ENCODE measurements at places on chromosomes 1 and 21.

DNA sequence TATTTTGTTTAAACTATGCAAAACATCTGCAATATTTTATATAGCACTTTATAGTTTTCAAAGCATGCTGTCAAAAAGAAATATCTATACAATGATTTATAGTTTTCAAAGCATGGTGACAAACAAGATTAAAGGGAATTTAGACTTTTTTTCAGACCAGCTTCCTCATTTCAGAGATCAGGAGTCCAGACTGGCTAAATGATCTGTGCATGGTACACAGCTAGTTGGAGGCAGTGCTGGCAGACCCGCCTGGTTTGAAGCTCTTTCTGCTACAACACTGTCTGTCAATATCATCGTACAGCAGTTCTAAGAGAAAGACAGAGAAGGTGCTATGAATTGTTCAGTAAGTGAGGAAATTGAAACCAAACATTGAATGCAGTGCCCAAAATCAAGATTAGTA lies 479.0 kb downstream of the PTBP2 start:
- DNase-seq, result no peak

DNA sequence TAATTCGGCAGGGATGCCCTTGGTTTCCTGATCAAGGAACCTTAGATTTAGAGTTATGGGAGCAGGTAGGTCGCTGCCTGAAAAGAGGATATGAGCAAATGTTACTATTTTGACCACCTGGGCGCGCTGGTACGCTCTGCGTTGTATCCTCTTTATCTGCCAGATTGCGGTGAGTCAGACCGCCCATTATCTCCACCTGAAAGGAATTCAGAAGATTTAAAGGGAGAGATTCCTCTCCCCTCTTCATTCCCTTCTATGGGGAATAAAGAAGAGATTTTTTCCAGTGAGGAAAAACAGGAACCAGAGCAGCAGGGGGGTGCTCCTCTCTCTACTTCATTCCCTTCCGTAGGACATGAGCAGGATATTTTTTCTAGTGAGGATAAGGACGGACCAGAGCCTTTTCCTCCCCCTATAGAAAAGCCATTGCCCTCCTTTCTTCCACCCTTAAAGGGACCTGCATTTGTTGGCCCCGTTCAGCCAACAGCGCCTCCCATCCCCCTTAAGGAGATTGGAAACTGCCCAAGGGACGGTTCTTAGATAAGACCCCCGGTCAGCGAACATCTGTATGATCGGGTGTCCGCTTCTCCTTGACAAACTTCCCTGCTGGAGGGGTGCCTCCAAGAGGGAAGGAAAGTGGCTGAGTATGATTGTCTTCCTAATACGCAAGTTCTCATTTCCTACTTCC lies 34.1 kb downstream of the CLCA1 start:
- no peak for DNase-seq

GRCh38 chr1:164630626-164631396 lies 71.8 kb downstream of the PBX1 start:
- no peak for DNase-seq

- no peak for DNase-seq
These were observed 4.9 kb downstream of the SFT2D2 start for GRCh38 chr1:168230709-168231108.

GRCh38 chr1:215606564-215607168 lies 39.6 kb downstream of the KCTD3 start:
- DNase-seq, result no peak

- no peak for DNase-seq
These were observed 52.0 kb upstream of the TMPRSS2 start for GRCh38 chr21:41559658-41560631.

DNA sequence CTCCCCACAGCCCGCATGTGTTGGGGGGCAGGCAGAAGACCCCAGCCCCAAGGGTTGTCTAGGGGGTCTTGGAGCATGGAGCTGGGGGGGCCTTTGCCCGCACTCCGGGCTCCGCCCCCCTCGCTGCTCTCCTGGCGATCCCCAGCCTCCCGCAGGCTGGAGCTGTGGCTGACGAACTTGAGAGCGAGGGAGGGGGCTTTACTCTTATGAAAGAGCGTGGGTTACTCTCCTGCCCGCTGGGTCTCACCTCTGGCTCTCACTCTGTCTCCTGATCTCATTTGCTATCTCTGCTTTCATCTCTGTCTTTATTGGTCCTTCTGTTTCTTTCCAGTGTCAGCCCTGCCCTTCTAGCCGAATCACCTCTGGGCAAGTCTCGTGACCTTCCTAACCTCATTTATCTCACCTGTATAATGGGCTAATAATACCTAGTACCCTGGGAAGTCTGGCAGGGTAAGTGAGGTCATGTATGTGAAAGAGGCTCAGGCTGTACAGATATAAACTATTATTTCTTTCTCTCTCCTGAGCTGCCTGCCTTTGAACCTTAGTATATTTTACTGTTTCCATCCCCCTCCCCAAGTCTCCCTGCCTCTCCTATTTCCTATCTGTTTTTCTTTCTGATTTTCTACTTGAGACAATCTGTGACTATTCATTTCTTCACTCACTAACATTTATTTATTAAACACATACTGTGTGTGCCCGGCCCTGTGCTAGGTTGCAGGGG lies 731 bp downstream of the EFNA4 start:
- peak; percentile 81 for DNase-seq

GRCh38 chr1:60877376-60877775 lies 205.0 kb upstream of the NFIA start:
- DNase-seq, result no peak

- DNase-seq, result no peak
These were observed 46.6 kb downstream of the TENT5C start for GRCh38 chr1:117652421-117652820.

DNA sequence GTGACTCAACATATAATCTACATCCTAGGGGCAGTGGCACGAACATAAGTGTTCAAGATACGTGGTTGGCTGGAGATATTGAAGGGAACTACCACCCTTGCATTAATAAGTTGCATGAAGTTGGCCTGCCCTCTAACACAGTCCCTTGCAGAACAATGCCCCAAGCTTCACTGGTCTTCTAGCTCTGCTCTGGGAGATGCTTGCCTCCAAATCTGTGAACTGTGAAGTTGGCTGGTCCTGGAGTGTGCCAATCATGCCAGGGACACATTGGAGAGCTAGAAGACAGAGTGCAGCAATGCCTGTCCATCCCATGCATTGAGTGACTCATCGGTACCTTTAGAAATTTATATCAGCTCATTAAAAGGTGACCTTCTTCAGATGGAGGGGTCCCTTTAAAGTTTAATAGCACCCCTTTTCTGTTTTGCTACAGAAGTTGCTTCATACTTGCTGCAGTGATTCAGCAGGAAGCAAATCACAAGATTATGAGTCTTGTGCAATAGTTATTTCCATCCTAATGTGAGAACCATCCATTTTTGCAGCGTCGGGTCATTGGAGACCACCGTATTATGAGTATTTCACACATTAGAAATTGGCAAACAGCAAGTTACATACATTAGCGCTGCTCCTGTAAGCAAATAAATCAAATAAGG lies 55.2 kb upstream of the KAZN start:
- no peak for DNase-seq

DNA sequence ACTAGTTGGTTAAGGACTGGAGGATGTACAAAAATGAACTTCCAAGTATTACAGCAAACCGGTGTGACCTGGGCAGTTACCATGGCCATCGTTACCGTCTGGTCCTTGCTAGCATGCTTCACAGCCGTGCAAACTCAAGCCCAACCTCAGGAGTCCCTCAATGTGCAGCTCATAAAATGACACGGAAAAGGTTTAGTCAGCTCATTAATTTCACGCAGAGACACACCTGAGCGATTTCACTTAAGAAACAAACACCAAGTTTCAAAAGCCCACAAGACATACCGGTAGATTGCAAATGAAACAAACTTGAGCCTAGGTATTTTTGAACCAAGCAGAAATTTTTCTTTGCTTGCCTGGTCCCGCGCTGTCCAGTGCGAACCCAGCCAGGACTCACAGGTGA lies 105.0 kb upstream of the ADAR start:
- DNase-seq, result no peak

DNA sequence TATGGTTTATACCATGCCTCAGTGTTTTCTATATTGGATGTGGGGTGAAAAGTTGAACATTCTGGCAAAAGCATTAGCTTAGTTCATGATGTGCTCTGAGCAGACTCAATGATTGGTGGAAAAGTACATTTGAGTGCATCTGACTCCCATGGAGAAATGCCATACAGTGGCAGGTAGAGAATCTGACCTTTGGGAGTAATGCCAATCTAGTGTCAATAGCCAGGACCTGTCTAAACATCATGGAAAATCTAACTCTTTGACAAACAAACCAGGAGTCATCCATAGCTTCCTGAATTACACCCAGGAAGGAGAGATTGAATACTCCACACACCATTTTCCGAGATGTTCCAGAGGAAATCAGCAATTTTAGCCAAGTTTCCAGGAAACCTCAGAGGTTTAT lies 51.0 kb downstream of the XCL1 start:
- DNase-seq, result no peak

DNA sequence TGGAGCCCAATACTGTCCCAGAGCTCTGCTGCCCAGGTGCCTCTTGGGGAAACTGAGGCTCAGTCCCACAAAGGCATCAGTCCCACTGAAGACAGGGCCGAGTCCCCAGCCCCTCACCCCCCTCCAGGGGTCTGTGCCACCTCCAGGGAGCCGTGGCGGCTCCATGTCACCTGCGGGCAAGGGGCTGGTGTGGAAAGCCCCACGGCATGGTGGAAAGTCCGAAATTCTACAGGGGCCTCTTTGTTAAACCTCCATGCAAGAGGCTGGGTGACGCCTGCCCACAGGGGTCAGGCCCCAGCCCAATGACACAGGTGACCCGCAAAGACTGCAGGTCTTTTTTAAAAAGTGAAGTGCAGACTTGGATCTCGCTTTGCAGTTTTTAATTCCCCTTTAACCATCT lies 3.3 kb upstream of the AIRE start:
- no peak for DNase-seq

- no peak for DNase-seq
These were observed 78.1 kb downstream of the KCTD3 start for GRCh38 chr1:215645182-215645581.

GRCh38 chr1:53638360-53639035 lies 100.5 kb downstream of the GLIS1 start:
- DNase-seq, result no peak

GRCh38 chr1:36580524-36580923 lies 97.8 kb upstream of the CSF3R start:
- no peak for DNase-seq

GRCh38 chr1:2543543-2544092 lies 12.6 kb upstream of the TNFRSF14 start:
- DNase-seq, result no peak

DNA sequence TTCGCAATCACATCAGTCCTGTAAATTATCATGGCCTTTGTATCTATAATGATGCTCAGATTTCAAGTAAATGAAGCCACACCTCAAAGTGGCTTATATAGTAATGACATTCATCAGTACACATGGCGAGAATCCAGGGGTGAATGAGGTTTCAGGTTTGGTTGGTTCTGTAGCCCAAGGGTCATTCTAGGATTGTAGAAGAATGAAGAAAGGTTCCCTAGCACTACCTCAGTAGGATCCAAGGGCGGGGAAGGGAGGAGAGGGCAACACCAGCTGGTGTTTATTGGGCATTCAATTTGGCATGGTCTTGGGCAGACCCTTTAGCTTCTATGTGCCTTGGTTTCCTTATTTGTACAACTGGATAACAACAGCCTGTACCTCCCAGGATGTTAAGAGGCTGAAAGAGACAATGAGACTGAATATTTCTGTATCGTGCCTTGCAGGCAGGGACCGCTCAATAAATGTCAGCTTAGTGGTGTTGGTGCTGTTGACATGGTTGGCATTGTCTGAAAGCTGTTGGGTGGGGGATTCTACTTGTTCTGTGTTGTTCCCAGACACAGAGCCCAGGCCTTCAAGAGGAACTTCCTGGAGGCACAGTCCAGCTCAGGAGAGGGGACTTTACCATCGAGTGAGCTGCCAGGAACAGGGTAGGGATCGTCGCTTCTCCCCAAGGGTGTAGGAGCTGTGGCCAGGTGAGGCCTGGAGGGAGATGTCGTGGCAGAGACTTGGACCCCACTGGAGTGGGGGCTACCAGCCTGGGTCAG lies 388.2 kb downstream of the PTPRU start:
- no peak for DNase-seq

- DNase-seq, result no peak
These were observed 80.9 kb upstream of the LBR start for GRCh38 chr1:225508538-225509375.

- DNase-seq, result no peak
These were observed 280 bp downstream of the CREB3L4 start for GRCh38 chr1:153968000-153968363.

DNA sequence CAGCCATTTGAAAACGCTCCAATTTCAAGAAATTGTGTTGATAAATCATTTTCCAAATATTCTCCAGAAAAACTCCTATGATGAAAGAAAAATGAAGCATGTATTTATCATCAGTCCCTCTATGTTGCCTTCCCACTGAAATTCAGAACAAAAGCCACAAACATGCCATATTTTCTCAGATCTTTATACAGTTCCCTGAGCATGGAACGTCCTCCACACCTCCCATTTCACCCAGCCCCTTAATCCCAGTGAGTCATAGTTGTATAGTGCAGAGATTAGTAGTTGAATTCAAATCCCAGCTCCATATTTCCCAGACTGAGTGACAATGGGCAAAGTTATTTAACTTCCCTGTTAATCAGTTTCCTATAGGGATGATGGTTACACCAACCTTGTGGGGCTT lies 20.6 kb upstream of the NPL start:
- DNase-seq, result no peak

DNA sequence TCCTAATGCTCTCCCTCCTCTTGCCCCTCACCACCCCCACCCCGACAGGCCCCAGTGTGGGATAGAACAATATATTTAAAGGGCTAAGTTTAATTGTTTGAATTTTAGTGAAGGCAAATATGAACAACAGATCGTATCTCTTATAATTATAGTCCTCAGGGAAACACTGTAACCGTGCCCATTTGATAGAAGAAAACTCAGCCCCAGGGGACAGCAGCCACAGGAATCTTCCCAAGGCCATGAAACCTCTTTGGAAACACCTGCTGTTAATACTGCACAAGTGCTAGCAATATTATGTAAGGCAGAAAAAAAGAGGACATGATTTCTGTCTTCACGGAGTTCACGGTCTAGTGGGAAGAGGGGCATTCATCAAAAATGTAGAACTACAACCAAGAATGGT lies 142.2 kb downstream of the URB2 start:
- no peak for DNase-seq

DNA sequence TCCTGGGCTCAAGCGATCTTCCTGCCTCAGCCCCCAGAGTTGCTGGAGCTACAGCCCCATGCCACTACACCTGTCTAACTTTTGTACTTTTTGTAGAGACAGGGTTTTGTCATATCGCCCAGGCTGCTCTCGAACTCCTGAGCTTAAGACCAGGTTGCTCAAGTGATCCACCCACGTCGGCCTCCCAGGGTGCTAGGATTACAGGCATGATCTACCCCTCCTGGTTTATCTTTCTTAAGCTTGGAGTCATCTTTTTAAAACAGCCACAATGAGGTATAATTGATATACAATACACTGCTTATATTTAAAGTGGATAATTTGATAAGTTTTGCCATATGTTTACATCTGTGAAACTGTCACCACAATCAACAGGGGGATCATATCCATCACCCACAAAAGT lies 25.4 kb upstream of the WDR26 start:
- DNase-seq, result no peak

GRCh38 chr1:87091425-87091824 lies 177.0 kb downstream of the HS2ST1 start:
- no peak for DNase-seq

- no peak for DNase-seq
These were observed 42.6 kb downstream of the FAF1 start for GRCh38 chr1:50917138-50918137.

- DNase-seq, result no peak
These were observed 1.9 kb upstream of the DCAF6 start for GRCh38 chr1:167934426-167935215.

- DNase-seq, result no peak
These were observed 22.1 kb downstream of the MRAP start for GRCh38 chr21:32320726-32321125.

- no peak for DNase-seq
These were observed 13.9 kb upstream of the OLIG1 start for GRCh38 chr21:33055991-33056390.
